Stomach (tissue), 19 donors: ENCODE measurements at places on chromosomes 7 and 10. TPM values are rescaled to one million over a fixed set of nuclear protein-coding genes. Genes with fewer than 3 reads are reported as not detected.

DNA sequence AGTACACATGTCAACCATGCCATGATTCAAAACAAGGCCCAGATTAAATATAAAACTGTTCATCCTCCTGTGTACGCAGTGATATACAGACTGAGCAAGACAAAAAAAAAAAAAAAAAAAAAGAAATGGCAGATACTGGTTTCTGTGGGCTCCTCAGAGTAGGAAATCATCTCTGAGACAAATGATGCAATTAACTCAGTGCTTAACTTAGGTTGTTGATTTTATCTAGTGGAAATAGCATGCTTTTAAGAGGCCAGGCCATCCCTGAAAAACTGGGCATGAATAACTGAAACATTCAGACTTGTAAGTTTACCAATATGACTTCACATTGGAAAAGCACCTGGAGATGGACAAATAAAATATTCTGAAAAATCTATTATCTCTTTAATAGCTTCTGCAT lies 69.0 kb downstream of the DKK1 start:
- no peak for DNase-seq
- H3K36me3 ChIP-seq = no peaks in the 10 kb centered on the region
- no peak overlapping the region for H3K27ac ChIP-seq
- no peaks in the 10 kb centered on the region for H3K27me3 ChIP-seq
- no peak overlapping the region for H3K4me3 ChIP-seq
- no peaks in the 10 kb centered on the region for H3K4me1 ChIP-seq

DNA sequence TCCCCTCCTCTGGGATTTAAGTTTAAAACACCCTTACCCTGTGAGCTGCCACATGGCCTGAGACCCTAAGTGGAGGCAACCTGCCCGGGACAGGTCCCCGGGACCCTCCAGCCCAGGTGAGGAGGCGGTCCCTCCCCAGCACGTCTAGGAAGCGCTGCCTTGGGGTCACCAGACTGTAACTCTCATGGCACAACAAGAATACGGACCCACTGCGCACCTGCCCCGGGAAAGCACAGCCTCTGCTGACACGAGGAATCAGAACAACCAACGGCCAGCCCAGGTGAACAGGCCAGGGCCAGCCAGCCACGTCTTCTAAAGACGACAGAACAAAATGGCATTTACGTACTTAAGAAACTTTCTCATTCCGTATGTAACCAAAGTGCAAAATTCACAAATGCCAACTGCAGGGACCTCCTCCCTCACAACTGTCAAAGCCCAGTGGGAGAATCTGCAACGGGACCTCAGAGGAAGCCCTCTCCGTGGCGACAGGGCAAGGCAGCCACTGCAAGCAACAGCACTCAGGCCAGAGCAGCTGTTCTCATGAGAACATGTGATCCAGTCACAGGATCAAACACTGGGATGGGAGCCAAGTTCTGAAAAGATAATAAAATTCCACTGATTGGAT lies 208.4 kb downstream of the DIP2C start:
- peaks cover 7% of the 10 kb centered on the region for H3K4me1 ChIP-seq
- H3K27me3 ChIP-seq = no peaks in the 10 kb centered on the region
- DNase-seq = peak; percentile 51
- no peak overlapping the region for H3K4me3 ChIP-seq

The SBDS gene
- total RNA-seq = 96.9 TPM

The ACBD5 gene
- 14.5 TPM for total RNA-seq

- H3K4me1 ChIP-seq = no peaks in the 10 kb centered on the region
- no peak overlapping the region for H3K4me3 ChIP-seq
- H3K36me3 ChIP-seq = no peaks in the 10 kb centered on the region
- no peak for DNase-seq
- H3K27ac ChIP-seq = no peak overlapping the region
These were observed 82.4 kb upstream of the KCND2 start for GRCh38 chr7:120190566-120190965.

DNA sequence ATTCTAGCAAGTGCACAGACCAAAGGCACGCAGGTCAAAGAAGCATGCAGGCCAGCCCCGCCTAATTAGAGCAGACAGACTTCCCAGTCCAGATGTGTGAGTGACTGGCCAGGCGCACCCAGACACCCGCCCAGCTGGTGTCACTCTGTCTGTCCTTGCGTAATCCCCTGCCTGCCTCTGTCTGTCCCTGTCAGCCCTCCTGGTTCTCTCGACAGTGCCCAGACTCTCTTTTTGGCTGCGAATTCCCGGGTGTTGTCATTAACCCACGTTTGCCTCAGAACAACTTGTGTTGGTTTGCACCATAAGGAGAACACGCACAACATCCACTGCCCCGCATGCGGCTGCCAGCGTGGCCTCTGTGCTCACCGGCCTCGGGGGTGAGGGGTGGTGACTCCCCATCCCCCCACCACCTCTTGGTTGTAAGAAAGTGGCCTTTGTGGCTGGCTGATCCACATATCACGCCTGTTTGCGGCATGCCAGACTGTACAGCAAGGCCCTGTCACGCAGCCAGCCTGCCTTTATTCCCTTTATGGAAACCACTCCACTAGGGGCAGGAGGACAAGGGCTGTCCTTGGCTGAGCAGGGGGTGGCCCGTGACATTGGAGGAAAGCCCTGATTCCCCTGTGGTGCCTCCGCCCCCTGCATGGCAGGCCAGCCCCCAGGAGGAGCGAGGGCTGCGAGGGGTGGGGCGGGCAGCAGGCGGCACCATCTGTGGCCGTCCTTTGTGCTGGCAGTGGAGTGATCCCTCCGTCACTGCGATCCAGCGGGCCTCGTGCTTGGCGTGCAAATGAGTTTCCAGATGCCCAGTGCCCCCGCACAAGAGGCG lies 72.8 kb upstream of the PPIF start:
- H3K27ac ChIP-seq = peak overlapping the region; percentile 10
- H3K4me1 ChIP-seq = peaks cover 74% of the 10 kb centered on the region
- H3K36me3 ChIP-seq = peaks cover 19% of the 10 kb centered on the region
- no peak overlapping the region for H3K4me3 ChIP-seq
- peak; percentile 52 for DNase-seq

DNA sequence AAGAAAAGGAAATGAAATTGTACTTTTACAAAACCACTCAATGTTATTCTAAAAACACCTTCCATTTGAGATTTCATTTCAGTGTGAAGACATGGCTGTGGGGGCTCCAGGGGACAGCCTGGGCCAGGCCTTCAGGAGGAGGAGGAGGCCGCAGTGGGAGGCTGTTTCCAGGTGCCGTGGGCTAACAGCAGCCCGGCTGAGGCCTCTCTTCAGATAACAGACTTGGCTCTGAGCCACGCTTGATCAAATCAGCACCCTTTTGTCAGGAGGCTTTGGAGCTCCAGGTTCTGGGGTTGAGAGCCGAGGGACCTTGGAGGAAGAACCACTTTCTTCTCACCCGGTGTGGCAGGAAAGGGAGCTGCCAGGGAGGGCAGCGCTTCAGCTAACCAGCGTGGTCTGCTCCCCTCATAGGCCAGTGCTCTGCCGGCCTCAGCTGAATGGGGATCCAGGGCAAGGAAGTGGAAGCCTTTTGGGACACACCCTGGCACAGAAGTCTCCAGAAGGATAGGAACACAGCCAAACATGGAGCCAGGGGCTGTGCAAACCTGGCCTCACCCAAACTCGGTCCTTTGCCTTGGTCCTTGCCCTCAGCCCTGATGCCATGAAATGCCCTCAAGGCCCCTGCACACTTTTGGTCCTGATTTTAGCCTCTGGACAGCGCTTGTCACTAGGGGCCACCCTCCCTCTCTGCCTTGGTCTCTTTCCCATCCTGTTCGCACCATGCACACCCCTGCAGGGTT lies 23.5 kb upstream of the CHST15 start:
- no peak overlapping the region for H3K27ac ChIP-seq
- peak; percentile 50 for DNase-seq
- H3K4me3 ChIP-seq = no peak overlapping the region
- H3K27me3 ChIP-seq = no peaks in the 10 kb centered on the region
- H3K36me3 ChIP-seq = no peaks in the 10 kb centered on the region

GRCh38 chr10:75538765-75539164 lies 107.3 kb downstream of the LRMDA start:
- no peaks in the 10 kb centered on the region for H3K36me3 ChIP-seq
- no peak for DNase-seq
- H3K4me1 ChIP-seq = peaks cover 25% of the 10 kb centered on the region
- H3K27me3 ChIP-seq = no peaks in the 10 kb centered on the region
- no peak overlapping the region for H3K27ac ChIP-seq

DNA sequence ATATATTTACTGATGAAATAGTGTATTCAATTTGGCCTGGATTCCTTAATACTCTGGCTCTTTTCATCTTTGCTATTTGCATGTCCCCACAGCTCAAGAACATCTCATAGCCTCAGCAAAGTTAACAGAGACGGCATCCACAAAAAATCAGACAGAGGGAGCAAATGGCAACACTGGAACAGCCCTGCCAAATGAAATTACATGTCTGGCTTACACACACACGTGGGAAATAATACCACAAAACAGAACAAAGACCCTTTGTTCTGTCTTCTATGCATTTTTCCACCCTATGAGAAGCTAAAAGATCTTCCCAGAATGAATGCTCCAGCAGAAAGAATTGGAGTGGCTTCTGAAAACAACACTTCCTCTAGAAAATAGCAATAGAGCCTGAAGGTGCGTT lies 139.5 kb downstream of the ALOX5 start:
- H3K4me1 ChIP-seq = peaks cover 13% of the 10 kb centered on the region
- H3K4me3 ChIP-seq = no peak overlapping the region
- no peaks in the 10 kb centered on the region for H3K27me3 ChIP-seq

DNA sequence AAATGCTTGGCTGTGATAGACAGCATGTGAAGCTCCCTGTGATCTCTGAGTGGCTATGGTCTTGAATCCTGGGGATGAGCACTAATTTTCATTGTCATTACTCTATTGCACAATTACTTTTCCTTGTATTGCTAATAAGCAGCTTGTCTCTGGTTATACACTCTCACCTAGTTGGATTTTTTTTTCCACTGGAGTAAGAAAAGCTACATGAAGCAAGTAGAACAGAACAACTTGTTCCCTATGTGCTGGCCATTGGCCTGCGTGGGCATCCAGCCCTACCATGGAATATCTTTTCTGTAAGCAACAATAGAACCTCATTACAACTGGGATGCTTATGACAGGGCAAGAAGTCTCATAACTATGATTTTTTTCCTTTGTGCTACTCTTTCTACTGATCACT lies 807.4 kb downstream of the TNS3 start:
- H3K4me3 ChIP-seq = no peak overlapping the region
- no peak for DNase-seq
- no peak overlapping the region for H3K27ac ChIP-seq
- no peaks in the 10 kb centered on the region for H3K36me3 ChIP-seq
- no peaks in the 10 kb centered on the region for H3K27me3 ChIP-seq

GRCh38 chr7:139706837-139707236 lies 71.0 kb downstream of the HIPK2 start:
- peaks cover 18% of the 10 kb centered on the region for H3K4me1 ChIP-seq
- DNase-seq = no peak
- H3K27me3 ChIP-seq = no peaks in the 10 kb centered on the region
- H3K4me3 ChIP-seq = no peak overlapping the region

GRCh38 chr7:97480772-97481390 lies 251.0 kb upstream of the TAC1 start:
- H3K4me3 ChIP-seq = no peak overlapping the region
- no peaks in the 10 kb centered on the region for H3K36me3 ChIP-seq
- H3K27ac ChIP-seq = no peak overlapping the region
- peak; percentile 64 for DNase-seq
- peaks cover 5% of the 10 kb centered on the region for H3K4me1 ChIP-seq
- H3K27me3 ChIP-seq = no peaks in the 10 kb centered on the region

- H3K4me1 ChIP-seq = no peaks in the 10 kb centered on the region
- no peak overlapping the region for H3K27ac ChIP-seq
- peaks cover 75% of the 10 kb centered on the region for H3K36me3 ChIP-seq
- DNase-seq = no peak
These were observed 33.6 kb downstream of the GSAP start for GRCh38 chr7:77382532-77382931.

DNA sequence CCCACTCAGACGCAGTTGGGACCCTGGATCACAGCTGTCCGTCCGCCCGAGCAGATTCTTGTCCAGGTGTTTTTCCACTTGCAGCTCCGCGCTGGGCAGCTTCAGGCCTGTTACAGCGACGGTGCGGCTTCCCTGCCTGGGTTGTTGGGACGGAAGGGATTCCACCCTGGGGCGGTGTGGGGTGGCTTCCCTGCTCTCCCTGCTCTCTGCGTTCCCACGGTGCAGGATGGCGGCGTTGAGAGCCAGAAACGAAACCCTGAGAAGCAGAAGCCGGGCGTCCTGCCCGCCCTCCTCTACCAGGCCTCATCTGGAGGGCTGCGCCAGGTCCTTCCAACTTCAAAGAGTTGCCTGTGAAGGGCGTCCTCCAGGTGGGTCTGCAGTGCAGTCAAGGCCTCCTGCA lies 194.4 kb downstream of the ADARB2 start:
- no peak overlapping the region for H3K4me3 ChIP-seq
- DNase-seq = no peak
- no peaks in the 10 kb centered on the region for H3K4me1 ChIP-seq
- peaks cover 4% of the 10 kb centered on the region for H3K27me3 ChIP-seq

- DNase-seq = peak; percentile 70
- H3K27me3 ChIP-seq = peaks cover 38% of the 10 kb centered on the region
- peaks cover 46% of the 10 kb centered on the region for H3K4me1 ChIP-seq
These were observed at the start of gene LOXL4 for GRCh38 chr10:98267894-98268693. Gene LOXL4 (minus strand): TSS chr10:98268194. CDS start chr10:98263019, 5,175 bp downstream.

GRCh38 chr7:142776206-142776844 lies 5.6 kb downstream of the PRSS2 start:
- H3K4me1 ChIP-seq = no peaks in the 10 kb centered on the region
- no peak overlapping the region for H3K4me3 ChIP-seq
- H3K36me3 ChIP-seq = no peaks in the 10 kb centered on the region
- DNase-seq = no peak

DNA sequence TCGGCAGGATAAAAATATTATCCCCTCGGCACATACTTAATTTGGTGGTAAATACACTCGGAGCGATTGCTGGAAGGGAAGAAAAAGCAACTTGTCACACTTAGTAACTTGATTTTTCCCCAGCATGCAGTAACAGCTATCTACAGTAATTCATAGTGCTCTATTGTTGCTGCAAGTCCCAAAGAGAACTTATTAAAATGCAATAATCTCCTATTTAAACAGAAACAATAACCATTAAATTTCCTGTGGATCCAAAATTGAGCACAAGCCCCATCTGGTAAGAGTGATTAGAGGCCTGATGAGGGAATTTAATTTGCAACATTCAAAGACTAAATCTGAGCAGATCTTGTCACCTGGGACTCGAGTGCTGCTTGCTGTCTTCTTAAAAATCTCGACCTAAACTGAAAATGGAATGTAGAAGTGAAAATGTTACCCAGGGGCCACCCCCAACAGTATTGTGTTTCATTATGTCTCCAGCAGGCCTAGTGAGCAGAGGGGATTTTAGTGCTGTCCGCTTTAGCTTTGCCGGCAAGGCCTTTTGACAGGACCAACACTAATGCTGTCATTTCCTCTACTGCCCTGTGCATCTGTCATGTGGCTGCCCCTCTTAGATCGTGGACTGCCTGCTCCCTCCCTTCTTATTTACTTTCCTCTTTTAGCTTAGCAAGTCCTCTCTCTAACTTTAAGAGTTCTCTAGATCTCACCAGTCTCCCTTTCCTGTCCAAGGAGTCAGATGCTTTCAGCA lies 639.7 kb downstream of the AUTS2 start:
- H3K4me1 ChIP-seq = no peaks in the 10 kb centered on the region
- no peak for DNase-seq
- no peaks in the 10 kb centered on the region for H3K27me3 ChIP-seq
- no peaks in the 10 kb centered on the region for H3K36me3 ChIP-seq

- peaks cover 21% of the 10 kb centered on the region for H3K27me3 ChIP-seq
- H3K4me3 ChIP-seq = no peak overlapping the region
- no peak overlapping the region for H3K27ac ChIP-seq
- H3K36me3 ChIP-seq = peaks cover 12% of the 10 kb centered on the region
These were observed 8.1 kb upstream of the ADAP1 start for GRCh38 chr7:962401-963081.
